Hematopoietic multipotent progenitor cell treated with erythropoietin and hydrocortisone succinate and interleukin-3 and kit ligand, for 17 days (in vitro differentiated cells): ENCODE measurements at places on chromosomes 3 and 15.

GRCh38 chr3:71997066-71997653 is 212.2 kb upstream of the PROK2 start:
- no peak for DNase-seq

DNA sequence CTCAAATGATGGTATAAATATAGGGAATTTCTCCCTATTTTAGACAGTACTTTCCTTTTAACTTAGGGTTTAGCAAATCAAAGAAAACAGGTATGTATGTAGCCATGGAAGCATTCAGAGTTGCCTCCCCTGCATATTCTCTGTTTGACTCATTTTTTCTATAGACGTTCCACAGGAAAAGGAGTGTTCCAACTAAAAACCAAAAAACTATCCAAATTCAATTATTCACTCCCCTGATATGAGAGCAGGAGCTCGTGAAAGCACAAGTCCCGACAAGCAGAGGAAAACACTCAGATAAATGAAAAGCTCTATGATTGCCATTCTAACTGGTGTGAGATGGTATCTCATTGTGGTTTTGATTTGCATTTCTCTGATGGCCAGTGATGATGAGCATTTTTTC is 119.5 kb downstream of the FRMD5 start:
- DNase-seq, result no peak

GRCh38 chr3:120344349-120344748 is 4.8 kb downstream of the LRRC58 start:
- no peak for DNase-seq

GRCh38 chr15:69729167-69729748 is 276.6 kb downstream of the RPLP1 start:
- peak; percentile 34 for DNase-seq

- no peak for DNase-seq
Observed at GRCh38 chr15:50333229-50333628, 21.8 kb downstream of the GABPB1 start.

DNA sequence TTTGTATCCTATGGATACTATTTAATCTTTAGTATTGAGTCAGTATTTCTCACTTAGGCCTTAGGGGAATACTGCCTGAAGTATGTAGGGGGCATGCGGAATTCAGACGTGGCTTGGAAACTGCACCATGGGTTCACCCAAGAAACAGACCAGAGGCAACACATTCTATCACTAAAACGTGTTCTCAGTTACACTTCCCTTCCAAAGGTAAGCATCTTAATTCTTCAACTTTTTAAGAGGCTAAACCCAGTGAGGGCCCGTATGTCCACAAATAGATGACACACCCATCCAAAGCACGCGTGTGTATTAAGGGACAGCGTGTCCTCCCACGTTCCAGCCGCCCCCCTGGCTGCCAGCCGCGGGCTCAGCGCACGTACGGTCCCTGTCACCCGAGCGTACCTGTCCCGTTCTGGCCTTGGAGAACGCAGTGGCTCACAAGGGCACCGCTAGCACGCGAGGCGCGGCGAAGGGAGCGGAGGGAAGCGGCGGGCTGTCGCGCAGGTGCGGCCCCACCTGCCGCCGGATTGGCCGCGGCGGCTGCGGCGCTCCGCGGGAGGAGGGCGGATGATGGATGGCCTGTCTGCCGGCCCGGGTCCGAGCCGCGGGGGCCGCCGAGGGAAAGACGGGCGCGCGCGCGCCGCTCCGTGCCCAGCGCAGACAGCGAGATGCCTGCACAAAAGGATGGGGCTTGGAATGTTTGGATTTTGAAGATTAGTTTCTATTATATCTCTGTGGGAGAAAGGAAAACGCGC is 1003.9 kb upstream of the NR2F2 start:
- no peak for DNase-seq

DNA sequence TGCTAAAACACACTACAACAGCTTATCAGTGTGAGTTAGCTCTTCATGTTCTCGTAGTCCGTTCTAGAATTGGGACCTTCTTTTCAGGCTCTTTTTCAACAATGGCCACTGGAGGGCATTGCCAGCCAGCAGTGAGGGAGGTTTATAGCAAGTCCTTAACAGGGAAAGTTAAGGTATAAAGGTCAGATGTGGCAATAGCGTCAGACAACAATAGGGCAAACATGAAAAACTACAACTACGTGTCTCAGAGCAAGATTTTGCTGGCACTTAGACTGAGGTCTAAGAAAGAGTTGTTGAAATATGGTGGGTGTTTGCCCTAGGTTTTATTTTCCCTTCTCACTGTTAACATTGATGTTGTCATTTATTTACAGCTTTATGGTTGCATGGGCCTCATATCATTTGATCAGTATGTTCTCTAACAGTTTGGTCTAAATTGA is 161.4 kb downstream of the GMNC start:
- no peak for DNase-seq

DNA sequence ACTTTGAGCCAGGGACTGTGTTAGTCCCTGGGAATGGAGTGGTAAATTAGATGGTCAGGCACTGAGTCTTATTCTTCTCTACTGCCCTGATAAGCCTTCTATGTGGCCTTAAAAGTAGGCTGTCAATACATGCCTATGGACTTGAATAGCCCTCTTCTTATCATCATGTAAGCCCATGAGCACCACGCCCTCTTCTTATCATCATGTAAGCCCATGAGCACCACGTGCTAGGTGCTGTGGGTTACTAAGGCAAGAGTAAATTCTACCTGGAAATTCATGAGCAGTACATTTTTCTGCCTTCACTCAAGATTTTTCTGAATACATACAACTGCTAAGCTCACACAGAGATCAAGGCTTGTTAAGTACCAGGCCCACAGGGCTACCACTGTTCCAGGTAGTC is 68.5 kb downstream of the DHX30 start:
- DNase-seq, result peak; percentile 57

DNA sequence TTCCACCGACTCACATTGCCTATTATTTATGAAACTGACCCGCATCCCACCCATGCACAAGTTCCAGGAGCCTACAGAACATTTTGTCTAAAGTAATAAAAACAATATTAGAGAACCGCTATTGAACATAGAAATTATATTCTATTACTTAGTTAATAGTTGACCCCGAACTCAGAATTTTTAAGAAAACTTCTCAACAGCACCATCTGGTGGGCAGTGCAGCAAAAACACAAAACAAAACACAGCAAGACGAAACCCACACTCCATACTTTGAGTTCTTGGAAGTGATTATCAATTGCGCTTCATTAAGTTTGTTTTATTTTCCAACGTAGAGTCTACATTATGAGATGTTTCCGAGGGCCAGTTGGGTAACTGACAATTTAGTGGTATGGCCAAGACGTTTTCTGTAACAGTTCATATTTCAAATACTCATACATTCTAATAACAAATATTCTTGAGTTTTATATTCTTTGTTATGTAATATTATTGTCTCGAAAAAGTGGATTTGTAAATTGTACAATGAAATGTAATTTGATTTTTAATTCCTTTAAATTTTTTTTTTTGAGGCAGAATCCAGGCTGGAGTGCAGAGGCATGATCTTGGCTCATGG is 24.0 kb upstream of the C3orf70 start:
- peak; percentile 34 for DNase-seq

- no peak for DNase-seq
Observed at GRCh38 chr15:40706121-40706520, 11.1 kb downstream of the RAD51 start.

DNA sequence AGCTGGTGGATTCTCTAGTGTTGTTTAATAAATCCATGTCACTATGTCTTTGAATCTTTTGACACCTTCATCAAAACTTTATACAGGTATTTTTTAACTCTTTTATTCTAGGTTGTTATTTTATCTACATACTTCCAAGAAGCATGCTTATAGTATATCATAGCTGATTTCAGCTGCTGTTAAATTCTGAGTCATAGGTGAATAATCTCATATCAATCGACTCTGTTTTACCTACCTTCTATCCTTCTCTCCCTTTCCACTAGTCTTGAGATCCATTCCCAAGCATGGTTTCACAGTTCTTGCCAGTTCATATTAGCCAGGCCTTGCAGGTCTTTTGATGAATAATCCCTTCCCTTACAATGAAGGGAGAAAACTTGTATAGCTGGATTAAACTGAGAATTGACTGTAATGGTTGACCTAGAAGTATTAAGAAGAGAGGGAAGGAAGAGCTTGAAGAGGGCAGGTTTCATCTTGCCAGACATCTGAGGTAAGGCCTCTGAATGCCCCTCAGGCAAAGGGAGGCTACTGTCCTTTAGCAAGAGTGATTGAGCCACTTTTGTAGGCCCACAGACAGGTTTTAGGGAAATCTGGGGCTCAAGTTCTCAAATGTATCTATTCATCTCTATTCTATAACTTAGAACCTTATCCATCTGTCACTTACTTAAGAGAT is 146.4 kb downstream of the EPHA6 start:
- no peak for DNase-seq

- no peak for DNase-seq
Observed at GRCh38 chr3:53705024-53705745, 141.0 kb downstream of the CHDH start.
